A549 treated with Mapracorat at 1 μM for 4 hours (cell line): ENCODE measurements at places on chromosomes 3 and 15. TPM values are rescaled to one million over a fixed set of nuclear protein-coding genes. Genes with fewer than 3 reads are reported as not detected.

SLC6A11 gene
- total RNA-seq: 0.03 to 0.14 TPM (median 0.08 TPM) in 5 replicates

TMEM45A gene
- total RNA-seq: 2.1 to 2.7 TPM (median 2.3 TPM) in 5 replicates

ALDH1L1 gene
- total RNA-seq: 0.14 to 0.76 TPM (median 0.39 TPM) in 5 replicates

STRA6 gene
- 52.1 to 86.8 TPM (median 69.6 TPM) in 5 replicates for total RNA-seq

CACNA2D3 gene
- 0.09 to 0.34 TPM (median 0.17 TPM) in 5 replicates for total RNA-seq

CPA3 gene
- total RNA-seq: not detected in 5 replicates

RPS17 gene
- 3,760 to 4,315 TPM (median 3,973 TPM) in 5 replicates for total RNA-seq

CYB561D2 gene
- 14.1 to 20.6 TPM (median 20.1 TPM) in 5 replicates for total RNA-seq

SLC41A3 gene
- total RNA-seq: 23.9 to 26.3 TPM (median 24.7 TPM) in 5 replicates
